ENCODE measurements at places on chromosomes 1 and 21.

- DNase-seq, result no peak
These were observed 935 bp upstream of the YIPF1 start for GRCh38 chr1:53890522-53890941.

GRCh38 chr1:61300899-61301298 lies 218.5 kb downstream of the NFIA start:
- no peak for DNase-seq

GRCh38 chr1:116677474-116678062 lies 10.0 kb upstream of the IGSF3 start:
- no peak for DNase-seq

DNA sequence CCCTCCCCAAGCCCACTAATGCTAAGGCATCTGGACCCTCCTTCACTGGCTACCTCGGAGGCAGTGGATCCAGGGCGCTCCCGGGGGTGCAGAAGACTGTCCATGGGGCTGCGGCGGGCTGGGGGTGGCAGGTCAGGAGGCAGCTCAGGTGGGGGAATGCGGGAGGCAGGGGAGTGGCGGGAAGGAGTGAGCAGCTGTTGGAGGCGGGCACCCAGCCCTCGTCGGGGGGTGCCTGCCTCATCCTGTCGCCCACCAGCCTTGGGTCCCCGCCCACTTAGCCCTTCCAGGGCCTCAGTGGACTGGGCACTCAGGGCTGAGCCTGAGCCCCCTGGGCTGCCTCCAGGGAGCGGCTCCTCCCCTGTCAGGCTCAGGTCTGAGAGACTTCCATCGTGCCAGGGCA lies 10.7 kb upstream of the GATAD2B start:
- DNase-seq, result no peak

DNA sequence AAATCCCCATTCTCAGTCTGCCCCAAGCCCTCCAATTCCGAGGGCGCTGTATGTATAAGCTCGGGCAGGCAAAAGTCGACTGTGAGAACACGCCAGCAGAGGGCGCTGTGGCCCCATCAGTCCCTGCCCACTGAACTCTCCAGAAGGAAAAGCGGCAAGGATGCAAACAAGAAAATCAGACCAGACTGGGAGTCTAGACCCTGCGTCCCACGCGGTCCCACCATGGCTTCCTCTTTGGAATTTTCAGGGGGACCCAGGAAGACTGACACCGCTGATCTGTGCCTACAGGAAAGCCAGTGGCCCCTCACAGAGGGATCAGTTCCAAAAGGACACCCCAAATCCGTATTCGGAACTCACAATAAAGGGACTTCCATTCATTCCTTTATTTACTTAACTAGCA lies 19.5 kb downstream of the TEX35 start:
- peak; percentile 69 for DNase-seq

DNA sequence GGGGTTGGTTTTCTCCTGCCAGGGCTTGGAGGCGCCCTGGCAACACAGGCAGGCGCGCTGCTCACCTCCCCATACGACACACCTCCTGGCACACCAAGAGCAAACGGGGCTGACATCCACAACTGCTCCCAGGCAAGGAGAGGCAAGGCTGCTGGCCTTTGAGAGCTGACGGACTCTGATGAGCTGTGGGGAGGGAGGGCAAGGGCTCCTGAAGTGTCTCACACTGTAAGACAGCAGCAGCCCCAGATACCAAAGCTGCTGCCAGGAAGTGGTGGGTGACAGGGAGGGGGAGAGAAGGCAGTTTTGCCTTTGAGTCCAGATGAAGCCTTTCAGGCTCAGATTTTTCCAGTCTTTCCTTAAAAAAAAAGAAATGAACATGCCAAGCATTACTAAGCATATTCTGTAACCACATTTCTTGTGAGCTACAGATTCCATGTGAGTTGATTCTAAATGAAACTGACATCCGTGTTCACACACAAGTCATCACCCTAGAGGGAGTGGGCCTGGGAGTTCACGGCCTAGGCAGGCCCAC lies 24.3 kb downstream of the PGBD5 start:
- peak; percentile 26 for DNase-seq

GRCh38 chr1:41255978-41256377 lies 13.9 kb upstream of the SCMH1 start:
- DNase-seq, result no peak

- no peak for DNase-seq
These were observed 394.4 kb upstream of the VAMP3 start for GRCh38 chr1:7376676-7377075.
